CD4-positive, alpha-beta T cell treated with Interleukin-10 for 1 hour (primary cell): ENCODE measurements at places on chromosomes 2 and 18.
A peak's percentile ranks its signal among the peaks of the same experiment; 100 is the strongest.

DNA sequence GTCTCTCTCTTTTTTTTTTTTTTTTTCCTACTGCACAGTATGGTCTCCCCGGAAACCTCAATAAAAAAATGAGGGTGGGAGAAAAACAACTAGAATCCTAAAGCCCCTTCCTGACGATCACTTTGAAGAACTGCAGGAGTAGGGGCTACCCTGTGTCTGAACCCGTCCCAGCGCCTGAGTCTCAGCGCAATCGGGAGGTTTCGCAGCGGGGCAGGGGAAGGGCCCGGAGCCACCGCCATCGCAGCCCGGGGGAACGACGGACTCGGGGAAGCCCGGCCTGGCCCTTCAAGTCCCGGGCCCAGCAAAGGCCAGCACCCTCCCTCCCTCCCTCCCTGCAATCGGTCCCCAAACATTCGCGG is 411 bp downstream of the NARS1 start:
- DNase-seq = no peak

DNA sequence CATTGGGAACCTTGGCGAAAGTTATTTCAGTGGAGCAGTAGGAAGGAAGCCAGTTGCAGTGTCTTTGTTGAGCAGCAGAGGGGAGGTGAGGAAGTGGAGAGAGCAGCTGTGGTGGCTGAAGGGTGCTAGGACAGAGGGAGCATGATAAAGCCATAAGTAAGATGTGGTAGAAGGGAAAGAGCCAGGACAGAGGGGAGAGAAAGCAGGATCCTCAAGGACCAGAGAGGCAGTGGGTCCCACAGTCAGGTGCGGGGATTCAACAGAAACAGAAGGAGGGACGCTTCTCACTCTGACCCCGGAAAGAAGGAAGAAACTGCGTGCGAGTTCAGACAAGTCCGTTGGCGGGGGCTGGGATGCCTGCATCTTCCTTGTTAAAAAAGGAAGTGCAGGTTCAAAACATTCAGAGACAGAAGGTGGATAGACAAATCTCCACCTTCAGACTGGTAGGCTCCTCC is at the start of gene CXCR2:
TSS of gene CXCR2 (plus strand) at position 403 of the 455 bp plus-strand sequence. CDS start 8,774 bp downstream, outside the sequence.
- no peak for DNase-seq

GRCh38 chr2:158926478-158926948 is 41.9 kb upstream of the TANC1 start:
- DNase-seq = no peak

GRCh38 chr2:12262681-12263436 is 453.9 kb upstream of the TRIB2 start:
- peak; percentile 14 for DNase-seq

GRCh38 chr2:898319-898718 is 52.3 kb upstream of the SNTG2 start:
- no peak for DNase-seq

DNA sequence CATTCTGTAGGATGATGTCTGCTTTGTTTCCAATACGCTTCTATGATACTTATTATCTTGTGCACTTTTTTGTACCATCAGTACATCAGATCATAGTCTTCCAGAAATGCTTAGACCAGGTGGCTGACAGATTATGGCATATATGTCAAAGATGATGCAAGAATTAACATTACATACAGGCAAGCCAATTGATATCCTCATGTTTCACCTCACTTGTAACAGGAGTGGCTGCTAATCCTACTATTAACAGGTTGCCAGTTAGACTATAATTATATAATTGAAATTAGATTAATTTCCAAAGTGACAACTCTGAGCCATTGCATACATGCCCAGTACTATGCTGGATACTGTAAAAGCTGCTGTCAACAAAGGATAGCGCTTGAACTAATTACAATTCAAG is 77.2 kb downstream of the TLK1 start:
- no peak for DNase-seq

DNA sequence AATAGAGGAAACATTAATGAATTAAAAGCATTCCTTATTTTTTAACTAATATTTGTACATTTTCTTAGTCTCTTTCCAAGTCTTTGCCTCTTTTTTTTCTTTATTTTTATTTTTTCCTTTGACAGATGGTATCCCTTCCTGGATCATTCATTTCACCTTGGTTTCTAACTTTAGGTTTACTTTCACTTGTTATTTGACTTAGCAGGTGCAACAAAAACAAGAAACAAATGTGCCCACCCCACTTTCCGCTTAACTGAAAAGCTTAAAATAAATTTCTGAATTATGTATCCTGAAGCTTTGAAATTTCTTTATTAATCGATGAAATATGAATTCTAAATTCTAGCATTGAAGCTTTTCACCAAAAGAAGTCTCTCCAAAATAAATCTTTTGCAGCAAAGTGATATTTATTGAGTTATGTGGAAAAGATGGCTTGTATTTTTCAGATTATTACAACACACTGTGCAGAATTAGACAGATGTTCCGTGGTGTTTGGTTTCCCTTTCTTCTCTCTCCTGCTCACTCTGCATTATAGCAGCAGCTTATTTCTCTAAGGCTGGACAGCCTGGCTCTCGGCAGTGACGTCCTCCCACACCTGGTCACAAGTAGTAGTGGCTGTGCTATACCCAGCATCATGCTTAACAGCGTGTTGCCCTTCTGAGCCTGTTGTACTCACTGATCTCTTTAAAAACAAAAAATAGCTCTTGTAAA is 99.1 kb upstream of the ZNF397 start:
- no peak for DNase-seq

DNA sequence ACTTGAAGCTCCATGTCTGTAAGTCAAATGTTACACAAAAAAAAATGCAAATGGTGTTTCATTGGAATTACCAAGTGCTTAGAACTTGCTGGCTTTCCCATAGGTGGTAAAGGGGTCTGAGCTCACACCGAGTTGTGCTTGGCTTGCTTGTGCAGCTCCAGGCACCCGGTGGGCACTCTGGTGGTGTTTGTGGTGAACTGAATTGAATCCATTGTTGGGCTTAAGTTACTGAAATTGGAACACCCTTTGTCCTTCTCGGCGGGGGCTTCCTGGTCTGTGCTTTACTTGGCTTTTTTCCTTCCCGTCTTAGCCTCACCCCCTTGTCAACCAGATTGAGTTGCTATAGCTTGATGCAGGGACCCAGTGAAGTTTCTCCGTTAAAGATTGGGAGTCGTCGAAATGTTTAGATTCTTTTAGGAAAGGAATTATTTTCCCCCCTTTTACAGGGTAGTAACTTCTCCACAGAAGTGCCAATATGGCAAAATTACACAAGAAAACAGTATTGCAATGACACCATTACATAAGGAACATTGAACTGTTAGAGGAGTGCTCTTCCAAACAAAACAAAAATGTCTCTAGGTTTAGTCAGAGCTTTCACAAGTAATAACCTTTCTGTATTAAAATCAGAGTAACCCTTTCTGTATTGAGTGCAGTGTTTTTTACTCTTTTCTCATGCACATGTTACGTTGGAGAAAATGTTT is 97.9 kb upstream of the IL1R2 start:
- no peak for DNase-seq

GRCh38 chr2:60416221-60417008 is 137.0 kb downstream of the BCL11A start:
- DNase-seq = no peak

DNA sequence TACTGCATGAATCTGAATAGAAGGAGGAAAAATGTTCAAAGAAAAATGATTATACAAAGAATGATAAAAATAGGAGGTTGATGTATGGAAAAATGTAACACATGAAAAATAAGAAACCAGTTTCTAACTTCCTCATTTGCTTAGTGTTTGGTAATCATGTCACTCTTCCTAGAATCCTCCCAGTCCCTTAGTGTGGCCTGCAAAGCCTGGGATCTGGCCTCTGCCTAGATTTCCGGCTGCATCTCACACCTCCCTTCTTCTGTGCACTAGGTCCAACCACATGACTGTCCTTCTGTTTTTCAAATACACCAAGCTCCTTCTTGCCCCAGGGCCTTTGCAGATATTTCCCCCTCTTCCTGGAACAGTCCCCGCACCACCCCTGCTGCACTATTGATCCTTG is 76.8 kb upstream of the RBMS1 start:
- DNase-seq = no peak

- DNase-seq = no peak
Observed at GRCh38 chr18:45820106-45820745, 5.2 kb upstream of the SIGLEC15 start.

DNA sequence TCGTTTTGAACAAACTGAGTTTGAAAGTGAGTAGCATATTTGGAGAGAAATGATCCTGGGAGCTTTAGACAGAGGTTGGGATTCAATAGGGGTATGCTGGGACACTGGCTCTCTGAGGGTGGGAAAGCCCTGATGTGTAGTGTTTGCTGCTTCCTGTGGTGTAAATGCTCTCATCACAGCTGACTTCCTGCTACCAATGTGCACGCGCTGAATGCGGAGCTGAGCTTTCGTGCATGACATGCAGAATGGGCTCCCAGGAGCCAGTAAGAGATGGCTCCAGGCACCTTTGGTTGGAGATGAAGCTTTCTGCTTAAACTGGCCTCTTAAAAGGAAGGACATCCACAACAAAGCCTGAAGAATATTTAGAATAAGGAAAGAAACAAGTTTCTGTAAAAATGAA is 224.1 kb upstream of the CCDC150 start:
- DNase-seq = no peak

DNA sequence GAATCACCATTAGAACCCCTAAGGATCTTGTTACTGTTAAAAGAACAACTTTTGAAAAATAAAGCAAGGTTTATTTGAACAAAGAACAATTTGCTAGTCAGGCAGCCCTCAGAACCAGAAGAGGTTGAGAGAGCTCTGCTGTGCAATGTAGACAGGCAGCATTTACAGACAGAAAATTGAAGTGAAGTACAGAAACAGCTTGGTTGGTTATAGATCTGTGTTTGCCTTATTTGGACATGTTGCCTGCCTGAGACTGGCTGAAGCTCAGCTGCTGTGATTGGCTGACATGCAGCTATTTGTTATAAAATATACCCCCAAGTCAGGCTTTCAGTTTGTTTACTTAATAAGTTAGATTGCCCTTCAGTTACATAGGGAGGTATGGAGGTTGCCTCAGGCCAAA is 12.5 kb downstream of the MSTN start:
- DNase-seq = no peak

DNA sequence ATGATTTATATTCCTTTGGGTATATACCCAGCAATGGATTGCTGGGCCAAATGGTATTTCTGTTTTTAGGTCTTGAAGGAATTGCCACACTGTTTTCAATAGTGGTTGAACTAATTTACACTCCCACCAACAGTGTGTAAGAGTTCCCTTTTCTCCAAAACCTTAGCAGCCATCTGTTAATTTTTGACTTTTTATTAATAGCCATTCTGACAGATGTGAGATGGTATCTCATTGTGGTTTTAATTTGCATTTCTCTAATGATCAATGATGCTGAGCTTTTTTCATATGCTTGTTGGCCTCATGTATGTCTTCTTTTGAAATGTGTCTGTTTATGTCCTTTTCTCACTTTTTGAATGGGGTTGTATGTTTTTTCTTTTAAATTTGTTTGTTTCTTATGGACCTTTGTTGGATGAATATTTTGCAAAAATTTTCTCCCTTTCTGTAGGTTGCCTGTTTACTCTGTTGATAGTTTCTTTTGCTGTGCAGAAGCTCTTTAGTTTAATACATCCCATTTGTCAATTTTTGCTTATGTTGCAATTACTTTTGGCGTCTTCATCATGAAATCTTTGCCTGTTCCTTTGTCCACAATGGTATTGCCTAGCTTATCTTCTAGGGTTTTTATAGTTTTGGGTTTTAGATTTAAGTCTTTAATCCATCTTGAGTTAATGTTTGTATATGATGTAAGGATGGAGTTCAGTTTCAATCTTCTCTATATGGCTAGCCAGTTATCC is 119.7 kb upstream of the XIRP2 start:
- no peak for DNase-seq

- no peak for DNase-seq
Observed at GRCh38 chr2:70797506-70797905, 7.1 kb upstream of the FIGLA start.

GRCh38 chr2:240320204-240320993 is 115.1 kb upstream of the GPC1 start:
- DNase-seq = no peak

DNA sequence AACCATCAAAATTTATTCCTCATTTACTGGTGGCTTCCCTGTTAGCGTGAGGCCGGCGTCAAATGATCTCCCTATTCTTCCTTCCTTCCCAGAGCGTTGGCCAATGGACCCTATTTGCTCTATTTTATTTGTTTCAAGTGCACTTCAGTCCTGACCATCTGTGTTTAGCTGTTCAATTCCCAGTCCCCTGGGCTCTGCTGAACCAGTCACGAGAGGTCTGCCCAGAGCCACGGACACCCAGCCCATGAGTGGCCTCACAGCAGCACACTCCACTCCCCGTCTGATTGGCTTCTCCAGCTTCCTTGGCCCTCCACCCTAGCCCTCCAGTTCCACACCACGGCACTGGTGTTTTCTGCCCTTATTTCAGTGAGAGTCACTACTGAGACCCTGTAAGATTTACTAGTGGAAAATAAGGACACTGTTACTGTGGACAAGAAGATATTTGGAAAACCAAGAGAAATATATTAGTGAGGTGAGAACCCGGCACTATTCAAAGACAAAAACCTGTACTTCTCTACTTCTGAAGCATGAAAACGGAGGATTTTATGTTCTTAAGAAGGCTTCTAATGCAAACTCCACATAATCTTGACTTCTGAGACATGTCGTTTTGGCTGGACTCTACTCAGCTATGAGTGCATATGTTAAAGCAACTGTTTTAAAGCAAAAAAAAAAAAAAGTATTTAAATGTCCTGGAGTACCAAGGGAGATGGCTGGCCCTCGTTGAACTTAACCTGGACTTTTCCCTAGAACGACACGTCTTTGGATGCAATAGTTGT is 86.6 kb downstream of the COL6A3 start:
- DNase-seq = no peak

GRCh38 chr2:654896-655295 is 22.3 kb downstream of the TMEM18 start:
- DNase-seq = no peak

GRCh38 chr18:2240311-2240705 is 331.0 kb downstream of the METTL4 start:
- no peak for DNase-seq

GRCh38 chr18:48889115-48889941 is 61.4 kb downstream of the SMAD7 start:
- no peak for DNase-seq

DNA sequence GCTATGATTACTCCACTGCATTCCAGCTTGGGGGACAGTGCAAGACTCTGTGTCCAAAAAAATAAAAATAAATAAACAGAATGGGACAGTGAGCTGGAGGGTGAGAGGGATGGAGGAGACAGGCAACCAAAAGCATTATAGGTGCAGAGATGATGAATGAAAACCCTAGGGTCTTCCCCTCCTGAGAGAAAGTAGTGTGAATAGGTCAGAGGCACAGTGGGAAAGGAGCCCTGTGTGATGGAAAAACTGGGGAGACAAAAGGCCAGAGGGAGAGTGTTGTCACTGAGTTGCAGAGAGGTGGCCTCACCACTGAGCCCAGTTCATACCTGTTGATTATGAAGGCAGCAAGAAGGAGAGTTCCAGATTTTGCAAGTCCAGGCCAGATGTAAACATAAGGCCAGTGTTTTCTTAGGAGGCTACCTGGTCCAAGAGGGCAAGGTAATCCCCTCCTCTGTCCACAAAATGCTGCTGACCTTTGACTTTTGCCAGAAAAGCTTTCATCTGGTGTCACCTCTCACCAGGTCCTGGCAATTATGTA is 17.6 kb upstream of the AGFG1 start:
- DNase-seq = no peak
